ENCODE measurements at places on chromosomes 5 and 9.

DNA sequence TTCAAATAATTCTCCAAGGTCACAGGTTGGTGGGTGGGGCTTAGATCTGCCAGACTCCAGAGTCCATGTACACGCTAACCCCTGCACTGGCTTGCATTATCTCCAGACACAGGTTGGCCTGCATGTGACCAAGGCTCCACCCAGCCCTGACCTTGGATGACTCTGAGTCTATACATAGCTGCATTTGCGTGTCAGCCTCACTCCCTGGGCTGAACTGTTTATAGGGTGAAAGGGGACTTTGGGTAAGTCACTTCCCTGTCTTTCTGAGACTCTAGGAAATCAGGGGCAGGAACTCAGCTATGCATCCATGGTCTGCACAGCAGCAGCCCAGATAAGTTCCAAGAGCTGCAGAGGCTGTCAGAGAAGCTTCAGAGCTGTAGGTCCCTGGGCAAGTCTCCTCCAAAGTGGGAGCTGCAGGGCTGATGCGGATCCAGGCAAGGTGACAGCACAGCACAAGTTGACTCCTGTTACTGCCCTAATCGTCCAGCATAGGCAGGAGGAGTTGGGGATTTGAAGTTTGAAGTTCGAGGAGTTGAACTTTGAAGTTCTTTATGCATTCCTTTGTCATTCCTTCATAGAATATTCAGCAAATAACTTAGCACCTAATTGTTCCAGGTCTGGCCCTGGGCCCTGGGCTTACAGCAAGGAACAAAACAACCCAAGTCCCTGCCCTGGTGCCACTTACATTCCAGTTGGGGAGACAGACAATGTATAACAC, 53.4 kb downstream of the SLC22A5 start:
- DNase-seq: no peak

DNA sequence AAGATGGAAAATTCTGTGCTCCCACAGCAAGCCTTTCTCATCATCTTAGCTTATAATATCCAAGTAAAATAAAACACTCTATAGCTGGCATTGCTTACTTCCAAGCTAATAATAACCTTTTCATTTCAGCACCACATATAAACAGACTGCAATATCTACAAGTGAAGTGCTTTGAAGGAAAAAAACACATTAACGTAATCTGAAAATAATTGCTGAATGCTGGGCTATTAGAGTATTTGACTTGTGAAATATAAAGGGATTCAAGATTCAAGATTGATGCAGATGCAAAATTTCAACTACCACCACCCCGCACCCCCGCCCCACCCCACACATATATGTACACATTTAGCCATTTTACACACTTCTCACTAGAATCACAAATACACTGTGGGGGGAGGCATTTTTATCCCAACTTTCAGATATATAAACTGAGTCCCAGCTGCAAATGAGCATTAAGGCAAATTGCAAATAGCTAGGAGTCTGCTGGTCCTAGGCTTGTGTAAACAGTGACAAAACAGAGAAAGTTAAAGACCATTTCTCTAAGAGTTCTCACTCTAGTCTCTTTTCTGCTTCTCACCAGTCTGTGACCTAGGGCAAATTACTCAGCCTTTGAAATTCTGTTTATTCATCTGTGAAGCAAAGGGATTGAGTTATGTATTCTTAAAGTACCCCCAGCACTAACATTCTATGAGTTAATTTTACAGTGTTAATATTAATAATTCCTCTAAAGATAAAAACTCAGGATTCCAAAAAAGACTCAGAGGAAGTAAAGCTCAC, 489.4 kb downstream of the PRELID2 start:
- no peak for DNase-seq

- no peak for DNase-seq
These were observed 62.2 kb downstream of the COX7C start for GRCh38 chr5:86679949-86680348.

DNA sequence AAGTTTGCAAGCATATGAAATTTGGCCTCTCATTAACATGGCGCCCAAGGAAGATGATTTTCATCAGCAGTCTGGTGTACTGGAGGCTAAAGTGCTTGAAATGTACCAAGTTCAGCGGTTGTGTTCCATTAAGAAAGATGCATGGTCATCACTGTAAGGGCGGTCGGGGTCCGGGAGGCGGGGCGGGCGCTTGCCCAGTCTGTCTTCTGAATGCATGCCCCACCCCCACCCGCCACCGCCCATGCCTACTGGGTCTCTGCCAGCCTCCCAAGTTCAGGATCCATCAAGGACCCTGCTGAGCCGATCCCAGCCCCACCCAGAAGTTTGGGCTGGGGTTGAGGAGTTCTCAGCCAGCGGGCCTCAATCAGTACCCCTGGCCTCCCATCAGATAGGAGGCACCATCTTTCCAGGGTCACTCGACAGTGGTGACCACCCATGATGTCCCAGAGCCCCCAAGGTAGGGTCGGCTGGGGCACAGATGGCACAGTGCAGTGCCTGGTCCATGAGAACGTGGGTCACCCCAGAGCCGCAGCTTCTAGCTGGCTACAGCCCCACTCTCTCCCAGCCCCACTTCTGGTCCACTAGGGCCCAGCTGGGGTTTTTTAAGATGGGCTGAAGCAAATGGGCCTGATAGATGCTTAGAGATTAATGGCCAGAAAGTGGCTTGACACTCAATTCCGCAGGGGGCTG, 24.4 kb upstream of the PRDM12 start:
- no peak for DNase-seq

GRCh38 chr9:133991214-133991921, 756 bp downstream of the VAV2 start:
- DNase-seq: no peak

- no peak for DNase-seq
These were observed 419.2 kb downstream of the PDE4D start for GRCh38 chr5:59474324-59474723.

- DNase-seq: no peak
These were observed 73.9 kb downstream of the PDE6A start for GRCh38 chr5:149870697-149871096.

GRCh38 chr9:96660692-96661248, 5.7 kb upstream of the PRXL2C start:
- DNase-seq: no peak

DNA sequence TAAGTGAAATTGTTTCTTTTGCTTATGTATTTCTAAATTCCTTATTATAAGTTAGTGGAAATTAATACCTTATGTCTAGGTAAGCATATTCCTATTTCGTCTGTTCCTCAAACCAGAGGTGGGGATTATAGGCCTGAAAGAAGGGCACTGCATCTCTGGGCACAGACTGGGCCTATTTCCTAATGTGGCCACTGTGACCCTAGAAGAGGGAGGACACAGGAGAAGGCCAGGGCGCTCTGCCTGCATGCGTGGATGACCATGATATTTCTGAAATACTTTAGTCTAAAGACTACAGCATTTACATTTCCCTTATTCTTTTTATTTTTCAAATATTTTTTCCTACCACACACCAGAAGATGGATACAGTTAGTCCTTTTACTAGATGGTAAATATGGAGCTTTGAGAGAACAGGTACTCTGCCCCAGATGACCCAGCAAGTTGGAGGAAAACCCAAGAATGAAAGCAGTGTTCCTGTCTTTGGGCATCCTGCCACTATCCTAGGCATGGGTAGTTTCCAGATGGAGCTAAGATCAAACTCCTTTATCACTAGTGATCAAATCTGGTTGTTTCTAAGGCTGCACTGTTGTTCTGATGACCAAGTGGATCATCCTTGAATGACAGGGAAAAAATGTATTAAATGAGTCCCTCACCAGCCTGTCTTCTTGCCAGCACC, 27.8 kb downstream of the RUSC2 start:
- no peak for DNase-seq

- no peak for DNase-seq
These were observed 25.0 kb downstream of the HMCN2 start for GRCh38 chr9:130290291-130291181.

DNA sequence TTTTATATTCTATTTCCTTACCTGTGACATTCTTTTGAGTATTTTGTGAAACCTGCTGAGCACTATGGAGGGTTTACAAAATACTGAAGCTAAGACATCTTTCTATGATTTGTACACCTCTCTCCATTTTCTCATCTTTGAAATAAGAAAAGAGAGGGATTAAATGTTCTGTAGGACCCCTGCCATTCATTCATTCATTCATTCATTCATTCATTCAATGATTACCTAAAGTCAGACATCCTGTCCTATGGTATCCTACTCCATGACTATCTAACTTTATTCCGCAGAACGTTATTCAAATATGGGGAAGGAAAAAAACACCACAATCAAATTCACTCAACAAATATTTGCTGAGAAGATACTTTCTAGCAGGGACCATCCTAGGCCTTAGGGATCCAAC, 51.4 kb downstream of the AP3B1 start:
- no peak for DNase-seq

DNA sequence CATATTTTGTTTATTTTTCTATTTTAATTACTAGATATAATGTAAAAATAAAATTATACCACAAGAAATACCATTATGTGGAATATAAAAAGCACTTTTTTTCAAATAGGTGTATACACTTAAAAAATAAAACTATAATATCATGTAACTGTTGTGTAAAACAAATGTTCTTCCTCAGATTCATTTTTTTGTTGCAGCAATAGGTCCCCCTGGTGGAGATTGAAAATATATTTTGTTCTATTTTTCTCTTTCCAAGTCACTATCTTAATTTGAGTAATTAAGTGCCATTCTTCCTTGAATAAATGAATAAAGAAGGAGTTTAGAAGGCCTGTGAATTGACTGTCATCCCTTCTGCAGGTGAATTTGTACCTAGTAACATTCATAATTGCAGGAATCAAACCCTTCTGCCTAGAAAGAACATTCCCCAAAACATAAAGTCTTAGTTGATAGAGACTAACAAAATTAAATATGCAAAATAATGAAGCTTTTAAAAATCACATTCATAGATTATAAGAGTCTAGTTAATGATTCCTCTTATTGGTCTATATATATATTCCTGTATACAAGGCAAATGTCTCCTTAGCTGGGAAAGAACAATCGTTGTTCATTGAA, 23.4 kb downstream of the CETN3 start:
- DNase-seq: no peak

GRCh38 chr5:107875833-107876232, 205.1 kb upstream of the EFNA5 start:
- DNase-seq: peak; percentile 73

DNA sequence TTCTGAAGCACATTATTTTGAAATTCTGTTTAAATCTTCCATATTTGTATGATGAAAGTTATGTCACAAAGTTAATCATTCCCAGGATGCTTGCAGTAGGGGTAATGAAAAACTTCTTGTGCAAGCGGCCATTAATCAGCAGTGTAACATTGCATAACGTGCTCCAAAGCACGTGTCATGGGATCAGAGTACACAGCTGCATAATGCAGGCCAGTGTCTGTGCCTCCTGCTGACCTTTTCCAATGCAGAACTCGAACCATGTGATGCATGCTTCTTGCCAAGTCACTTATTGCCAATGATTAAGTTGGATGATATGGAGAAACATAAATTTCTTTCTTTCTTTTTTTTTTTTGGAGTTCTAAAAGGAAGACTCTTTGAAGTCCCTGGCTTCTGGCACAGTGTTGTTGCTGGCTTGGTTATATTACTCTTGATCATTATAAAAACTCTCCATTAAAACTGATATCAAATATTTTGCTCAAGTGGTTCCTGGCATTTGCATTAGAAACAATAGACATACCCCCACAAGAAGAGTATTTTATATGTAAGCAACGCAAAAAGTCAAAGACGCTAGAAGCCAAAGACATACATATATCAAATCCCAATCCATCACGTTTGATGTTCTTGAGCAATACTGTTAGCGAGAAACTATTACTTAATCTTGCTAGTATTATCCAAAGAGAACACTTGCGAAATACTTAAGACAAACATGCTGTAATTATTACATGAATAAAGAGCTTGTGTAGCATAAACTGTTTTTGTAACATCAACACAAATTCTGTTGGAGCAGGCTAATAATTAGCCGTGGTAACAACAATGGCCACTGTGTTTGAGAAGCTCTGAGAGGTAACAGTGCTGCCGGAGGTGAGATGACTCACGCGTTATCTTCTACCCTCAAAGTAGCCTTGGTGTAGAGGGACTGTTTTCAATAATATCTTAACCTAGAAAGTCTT, 164.2 kb downstream of the AUH start:
- no peak for DNase-seq

DNA sequence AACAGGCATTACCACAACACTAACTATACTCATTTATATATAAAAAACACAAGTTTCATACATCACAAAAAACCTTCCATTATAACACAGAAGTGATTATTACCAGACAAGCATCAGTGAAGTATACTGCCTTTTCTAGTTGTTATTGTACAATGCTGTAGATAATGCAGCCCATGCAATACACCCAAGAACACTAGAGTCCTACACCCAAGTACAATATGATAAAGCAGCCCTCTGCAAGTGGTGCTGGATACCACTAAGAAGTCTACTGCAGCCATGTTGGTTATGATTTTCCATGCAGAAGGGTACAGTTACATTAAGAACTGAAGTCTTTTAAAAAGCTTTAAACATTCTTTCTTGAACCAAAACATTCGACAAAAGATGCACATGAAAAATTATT, 10.3 kb downstream of the ZFAND5 start:
- no peak for DNase-seq

DNA sequence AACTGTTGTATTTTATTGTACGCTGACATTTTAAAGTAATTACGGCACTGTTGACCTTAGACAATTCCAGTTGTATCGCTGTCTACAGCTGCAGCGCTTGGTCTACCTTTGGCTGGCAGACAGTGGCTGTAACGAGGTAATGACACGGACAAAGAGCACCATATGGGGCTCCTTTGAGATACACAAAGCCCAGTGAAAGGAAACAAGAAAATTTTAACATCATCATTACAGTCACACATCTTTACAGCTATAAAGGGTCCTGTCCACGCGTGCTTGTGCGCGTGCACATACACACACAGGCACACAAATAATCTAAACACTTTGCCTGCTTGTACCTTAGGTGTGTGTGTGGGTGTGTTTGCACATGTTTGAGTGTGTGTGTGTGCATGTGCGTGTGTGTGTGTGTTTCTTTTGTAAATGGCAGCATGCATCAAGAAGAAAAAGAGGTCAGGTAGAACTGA, 946.0 kb downstream of the NR2F1-AS1 start:
- no peak for DNase-seq

All from ELF-1 (cell line).